Activated CD8-positive, alpha-beta T cell treated with anti-CD3 and anti-CD28 coated beads for 36 hours (primary cell): ENCODE measurements at places on chromosomes 6 and 20. TPM values are rescaled to one million over a fixed set of nuclear protein-coding genes. Genes with fewer than 3 reads are reported as not detected.

Gene ZBP1
- total RNA-seq: 0.11 TPM

Gene ZFP57
- total RNA-seq: not detected

Gene MACROD2
- total RNA-seq: not detected

Gene GPX5
- total RNA-seq: not detected

Gene ATRN
- 8.6 TPM for total RNA-seq

Gene SLC22A23
- total RNA-seq: 0.34 TPM

Gene EYA4
- total RNA-seq: not detected

Gene DACT2
- not detected for total RNA-seq

Gene CD40
- 3.3 TPM for total RNA-seq

Gene TP53TG5
- total RNA-seq: not detected

Gene SEL1L2
- total RNA-seq: not detected

Gene KCNS1
- total RNA-seq: 0.54 TPM

Gene WFDC11
- total RNA-seq: not detected

Gene MDN1
- total RNA-seq: 69.0 TPM

Gene CTAGE9
- not detected for total RNA-seq

Gene ARFGEF3
- total RNA-seq: 1.7 TPM

Gene KCNK16
- total RNA-seq: not detected

Gene GTSF1L
- not detected for total RNA-seq
